ENCODE measurements at places on chromosomes 4 and X. TPM values are rescaled to one million over a fixed set of nuclear protein-coding genes. Genes with fewer than 3 reads are reported as not detected.

The REELD1 gene
- not detected for polyA plus RNA-seq

The CDS1 gene
- 0.28 TPM for polyA plus RNA-seq

The SPANXD gene
- not detected for polyA plus RNA-seq

The MAGEA4 gene
- polyA plus RNA-seq: not detected

The PRKG2 gene
- 0.53 TPM for polyA plus RNA-seq

The GPR173 gene
- not detected for polyA plus RNA-seq

The RWDD4 gene
- 21.3 TPM for polyA plus RNA-seq

The ZAR1 gene
- not detected for polyA plus RNA-seq

The ITGB1BP2 gene
- not detected for polyA plus RNA-seq

The MAMLD1 gene
- 1.8 TPM for polyA plus RNA-seq

The CXCL10 gene
- not detected for polyA plus RNA-seq

The PRICKLE3 gene
- polyA plus RNA-seq: 3.0 TPM

The IGFBP7 gene
- polyA plus RNA-seq: not detected

The AVPR2 gene
- not detected for polyA plus RNA-seq

The PHOX2B gene
- polyA plus RNA-seq: not detected

The BMP3 gene
- not detected for polyA plus RNA-seq

The CSN1S1 gene
- polyA plus RNA-seq: not detected

The RASGEF1B gene
- polyA plus RNA-seq: 6.1 TPM

The TMPRSS11F gene
- not detected for polyA plus RNA-seq

Measured in CD8-positive, alpha-beta memory T cell (primary cell).